ENCODE measurements at places on chromosomes 16 and 17.

DNA sequence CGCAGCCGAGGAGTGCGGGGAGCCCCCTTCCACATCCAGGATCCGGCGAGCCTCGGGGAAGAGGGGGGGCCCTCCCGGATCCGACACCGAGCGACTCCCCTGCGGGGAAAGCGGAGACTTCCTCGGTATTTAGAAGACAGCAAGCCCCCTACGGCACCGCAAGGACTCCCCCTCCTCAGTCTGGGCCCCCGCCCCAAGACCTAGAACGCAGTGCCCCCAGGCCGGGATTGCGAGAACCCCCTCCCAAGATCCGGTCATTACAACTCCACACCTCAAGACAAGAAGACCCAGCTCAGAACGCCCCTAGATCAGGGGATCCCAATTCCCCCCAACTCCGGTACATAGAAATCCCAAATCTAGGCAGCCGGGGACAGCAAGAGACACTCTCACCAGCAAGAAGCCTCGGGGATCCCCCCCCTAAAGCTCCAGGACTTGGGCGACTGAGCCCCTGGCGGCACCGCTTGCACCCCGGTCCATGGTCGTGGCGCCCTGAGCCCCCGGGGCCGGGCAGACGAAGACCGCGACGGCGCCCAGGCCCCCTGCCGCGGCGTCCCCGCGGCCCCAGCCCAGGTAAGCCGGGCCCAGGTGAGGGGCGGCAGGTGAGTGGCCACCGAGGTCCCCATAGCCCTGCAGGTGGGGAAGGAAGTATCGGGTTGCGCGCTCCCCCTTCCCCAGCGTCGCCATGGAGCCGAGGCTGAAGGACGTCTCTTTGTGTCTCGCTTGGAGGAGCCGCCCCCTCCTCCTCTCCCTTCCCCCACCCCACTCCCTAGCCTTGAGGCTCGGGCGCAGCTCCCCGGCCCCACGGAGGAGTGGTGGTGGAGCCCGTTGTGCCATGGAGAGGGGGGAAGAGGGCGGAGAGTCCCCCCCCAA lies 641 bp downstream of the SBK1 start:
- H3K4me3 ChIP-seq = peak overlapping the region; percentile 90
- DNase-seq = peak; percentile 45
- peaks cover 3% of the 10 kb centered on the region for H3K36me3 ChIP-seq

- H3K36me3 ChIP-seq = peaks cover 4% of the 10 kb centered on the region
- H3K27me3 ChIP-seq = no peaks in the 10 kb centered on the region
These were observed 255.2 kb upstream of the WSB1 start for GRCh38 chr17:27038676-27039075.

- H3K36me3 ChIP-seq = no peaks in the 10 kb centered on the region
- peaks cover 18% of the 10 kb centered on the region for H3K27me3 ChIP-seq
- no peak for DNase-seq
- no peak overlapping the region for H3K27ac ChIP-seq
- no peaks in the 10 kb centered on the region for H3K4me1 ChIP-seq
These were observed 23.6 kb upstream of the ABR start for GRCh38 chr17:1203111-1203966.

- no peaks in the 10 kb centered on the region for H3K27me3 ChIP-seq
- no peaks in the 10 kb centered on the region for H3K36me3 ChIP-seq
- H3K4me3 ChIP-seq = no peak overlapping the region
- peaks cover 5% of the 10 kb centered on the region for H3K4me1 ChIP-seq
- DNase-seq = no peak
These were observed 26.6 kb downstream of the GSE1 start for GRCh38 chr16:85639529-85640253.

GRCh38 chr17:78727476-78728229 lies 54.4 kb downstream of the CYTH1 start:
- H3K36me3 ChIP-seq = no peaks in the 10 kb centered on the region
- no peak overlapping the region for H3K4me3 ChIP-seq
- H3K27me3 ChIP-seq = no peaks in the 10 kb centered on the region
- no peak overlapping the region for H3K27ac ChIP-seq

- H3K27me3 ChIP-seq = peaks cover 19% of the 10 kb centered on the region
- no peak overlapping the region for H3K27ac ChIP-seq
- no peaks in the 10 kb centered on the region for H3K4me1 ChIP-seq
- H3K4me3 ChIP-seq = no peak overlapping the region
These were observed 411.8 kb upstream of the SALL1 start for GRCh38 chr16:51562891-51563290.

GRCh38 chr16:54331241-54332002 lies 44.8 kb upstream of the IRX3 start:
- no peak overlapping the region for H3K4me3 ChIP-seq
- no peak for DNase-seq
- H3K36me3 ChIP-seq = no peaks in the 10 kb centered on the region
- no peak overlapping the region for H3K27ac ChIP-seq

- peak overlapping the region; percentile 97 for H3K27ac ChIP-seq
- no peaks in the 10 kb centered on the region for H3K27me3 ChIP-seq
These were observed 6.6 kb downstream of the CDC42EP4 start for GRCh38 chr17:73304971-73305812.

Data from mesothelial cell of epicardium (in vitro differentiated cells).